ENCODE measurements at places on chromosomes 2 and 18.
A peak's percentile ranks its signal among the peaks of the same experiment; 100 is the strongest.

DNA sequence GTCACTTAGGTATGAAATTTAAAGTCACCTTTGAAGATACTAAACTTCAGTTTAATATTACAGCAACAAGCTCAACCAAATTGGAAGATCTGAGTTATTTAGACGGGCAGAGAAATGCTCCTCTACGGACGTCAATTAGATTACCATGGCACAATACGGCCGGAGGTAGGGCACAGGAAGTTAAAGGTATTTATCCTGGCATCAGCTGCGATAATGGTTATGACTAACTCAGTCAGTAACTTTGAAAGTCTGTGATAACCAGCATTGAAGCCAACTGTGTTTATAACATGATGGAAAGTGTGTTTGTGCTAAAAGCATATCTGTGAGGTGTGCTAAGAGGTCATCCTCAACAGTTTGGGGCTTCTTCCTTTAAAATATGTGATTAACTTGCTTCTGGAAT lies 117.3 kb downstream of the WDSUB1 start:
- no peak for DNase-seq

GRCh38 chr2:156947261-156947660 lies 310.2 kb upstream of the GALNT5 start:
- no peak for DNase-seq

DNA sequence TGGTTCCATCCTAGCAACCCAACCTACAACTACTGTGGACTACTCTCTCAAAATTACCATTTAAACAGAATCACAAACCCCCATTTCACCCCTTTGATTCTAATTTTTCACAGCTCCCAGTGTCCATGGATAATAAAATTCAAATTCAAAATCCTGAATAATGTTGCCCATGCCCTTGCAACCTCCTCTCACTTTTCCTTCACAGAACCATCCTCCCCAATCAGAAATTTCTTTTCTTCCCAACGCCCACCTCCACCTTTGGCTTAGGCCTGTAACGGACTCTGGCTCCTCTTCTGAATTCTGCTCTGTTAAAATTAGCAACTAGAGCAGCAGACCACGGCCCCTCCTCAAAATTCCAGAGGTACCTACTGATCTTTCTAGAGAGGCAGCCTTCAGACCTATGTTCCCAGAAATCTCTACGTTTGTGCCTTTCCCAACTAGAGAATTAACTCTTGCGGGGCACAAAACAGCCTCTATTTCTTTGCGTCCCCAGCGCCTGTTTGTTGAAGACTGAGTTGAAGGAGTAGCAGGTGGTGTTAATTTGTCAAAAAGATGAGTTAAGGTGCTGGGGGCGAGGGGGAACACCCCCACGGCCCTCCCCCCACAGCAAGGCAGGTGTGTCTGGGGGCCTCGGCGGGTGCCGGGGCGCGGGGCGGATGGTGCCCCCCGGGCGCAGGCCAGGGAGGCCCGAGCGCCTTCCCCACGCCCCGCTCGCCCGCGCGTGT lies 428 bp upstream of the MAP3K20 start:
- peak; percentile 34 for DNase-seq

GRCh38 chr2:65620524-65620923 lies 188.1 kb upstream of the SPRED2 start:
- DNase-seq, result no peak

DNA sequence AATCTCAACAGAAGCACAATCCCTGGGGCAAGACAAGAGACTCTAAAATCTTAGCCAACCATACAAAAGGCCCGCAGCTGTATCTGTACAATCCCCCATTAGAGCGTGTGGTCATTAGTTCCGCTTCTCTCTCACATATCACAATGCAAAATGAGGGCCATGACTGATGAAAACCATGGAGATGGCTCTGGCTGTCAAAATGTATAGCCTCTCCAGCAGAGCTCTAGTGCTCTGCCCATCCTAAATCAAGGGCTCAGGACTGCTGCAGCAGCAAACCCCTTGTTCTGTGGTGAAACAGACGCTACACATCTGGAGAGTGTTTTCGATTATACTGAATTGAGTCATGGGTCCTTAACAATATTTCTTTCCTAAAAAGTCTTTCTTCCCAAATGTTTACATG lies 221.0 kb downstream of the PID1 start:
- no peak for DNase-seq

DNA sequence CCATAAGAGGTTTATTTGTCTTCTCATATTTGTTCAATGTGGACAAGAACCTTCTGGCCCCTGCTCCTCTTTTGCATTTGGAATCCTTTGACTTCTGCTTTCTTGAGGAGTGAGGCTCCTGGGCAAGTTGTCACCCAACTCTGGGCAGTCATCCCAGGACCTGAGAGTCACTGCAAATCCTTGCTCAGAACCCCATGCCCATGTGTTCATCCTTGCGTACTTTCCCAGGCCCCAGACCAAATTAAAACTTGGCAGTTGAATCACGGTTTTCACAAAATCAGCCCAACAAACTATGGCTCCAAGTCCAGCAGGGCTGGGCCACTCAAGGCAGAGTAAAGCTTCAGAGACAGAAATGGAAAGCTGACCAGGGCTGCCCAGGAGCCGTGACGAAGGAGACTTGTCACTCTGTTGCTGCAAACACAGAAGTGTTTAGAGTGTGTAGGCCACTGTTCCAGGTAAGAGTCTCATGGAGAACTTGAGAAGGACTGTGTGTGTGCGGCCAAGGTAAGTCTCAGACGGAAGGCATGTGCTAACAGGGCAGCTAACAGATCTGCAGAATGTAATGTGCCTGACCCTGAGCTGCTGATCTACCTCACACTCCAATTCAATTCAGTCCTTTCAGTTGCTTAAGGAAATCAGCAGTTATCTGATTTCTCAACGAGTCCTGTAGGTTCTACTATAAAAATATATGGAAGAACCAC lies 549.4 kb upstream of the HS6ST1 start:
- DNase-seq, result no peak

GRCh38 chr2:144374163-144374661 lies 145.7 kb downstream of the ZEB2 start:
- DNase-seq, result no peak

- DNase-seq, result no peak
These were observed 31.6 kb downstream of the LIMS1 start for GRCh38 chr2:108565778-108566375.

DNA sequence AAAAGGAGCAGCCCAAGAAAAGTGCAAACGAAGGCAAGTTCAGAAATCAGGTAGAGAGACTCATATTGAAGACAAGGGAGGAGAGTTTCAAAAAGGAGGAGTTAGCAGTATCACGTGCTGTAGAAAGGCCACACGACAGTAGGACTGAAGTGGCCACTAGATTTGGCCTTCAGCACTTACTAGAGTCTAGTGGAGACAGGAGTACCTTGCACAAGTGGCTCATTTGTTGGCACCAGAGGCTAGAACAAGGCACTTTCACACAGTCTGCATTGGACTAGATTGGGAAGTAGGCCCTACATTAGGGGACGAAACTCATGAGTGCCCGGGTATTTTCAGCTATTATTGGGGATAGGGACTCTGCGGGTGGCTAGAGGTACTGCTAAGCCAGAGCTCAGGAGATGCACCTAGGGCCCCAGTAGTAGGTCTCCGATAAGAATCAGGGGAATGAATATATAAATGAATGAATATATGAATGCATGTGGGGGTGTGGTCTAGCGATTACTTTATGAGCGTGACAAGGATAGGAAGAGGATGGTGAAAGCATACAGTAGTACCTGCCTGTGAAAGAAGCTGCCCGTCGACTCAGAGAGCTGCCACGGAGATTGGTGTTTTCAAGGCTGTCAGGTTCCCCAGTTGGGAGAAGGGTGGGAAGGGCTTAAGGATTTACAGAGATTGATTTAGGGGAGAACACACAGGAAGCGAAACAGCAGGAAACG lies 1.4 kb upstream of the NCOA1 start:
- DNase-seq, result no peak

- no peak for DNase-seq
These were observed 567.2 kb downstream of the SATB2 start for GRCh38 chr2:198890490-198890889.

GRCh38 chr2:164777847-164778461 lies 63.7 kb downstream of the COBLL1 start:
- DNase-seq, result no peak

GRCh38 chr2:165766326-165766927 lies 27.6 kb downstream of the GALNT3 start:
- DNase-seq, result no peak

- no peak for DNase-seq
These were observed 610.8 kb downstream of the EPHA4 start for GRCh38 chr2:220961143-220961860.

GRCh38 chr2:183035298-183035953 lies 2.8 kb downstream of the NCKAP1 start:
- DNase-seq, result no peak

Data from NCI-H1105 treated with DMSO at 0.1 percent for 48 hours (cell line).